ENCODE measurements at places on chromosomes 1 and 21. TPM values are rescaled to one million over a fixed set of nuclear protein-coding genes. Genes with fewer than 3 reads are reported as not detected.

GRCh38 chr1:244165701-244166100 lies 114.6 kb downstream of the ZBTB18 start:
- DNase-seq = no peak

MASP2 gene
- total RNA-seq = not detected

DNA sequence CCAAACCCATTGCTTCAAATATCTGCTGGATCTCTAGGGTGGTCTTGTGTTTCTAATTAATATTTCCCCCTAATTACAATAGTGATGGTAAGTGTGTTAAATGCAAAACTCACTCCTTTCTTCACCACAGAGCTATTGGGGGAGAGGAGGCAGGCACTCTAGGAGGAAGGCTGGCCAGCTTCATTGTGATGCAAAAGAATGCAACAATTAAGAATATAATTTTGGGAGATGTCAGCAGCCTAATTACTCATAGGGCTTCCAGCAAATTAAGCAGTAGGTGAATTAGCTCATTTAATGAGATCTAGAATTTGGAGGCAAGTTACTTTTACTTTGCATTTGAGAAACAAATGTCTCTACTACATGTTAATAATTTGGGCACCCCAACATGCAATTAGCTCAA lies 560.4 kb upstream of the DAB1 start:
- no peak for DNase-seq

LAMC1 gene
- total RNA-seq = 121 TPM

FALEC gene
- total RNA-seq = 0.94 TPM

DNA sequence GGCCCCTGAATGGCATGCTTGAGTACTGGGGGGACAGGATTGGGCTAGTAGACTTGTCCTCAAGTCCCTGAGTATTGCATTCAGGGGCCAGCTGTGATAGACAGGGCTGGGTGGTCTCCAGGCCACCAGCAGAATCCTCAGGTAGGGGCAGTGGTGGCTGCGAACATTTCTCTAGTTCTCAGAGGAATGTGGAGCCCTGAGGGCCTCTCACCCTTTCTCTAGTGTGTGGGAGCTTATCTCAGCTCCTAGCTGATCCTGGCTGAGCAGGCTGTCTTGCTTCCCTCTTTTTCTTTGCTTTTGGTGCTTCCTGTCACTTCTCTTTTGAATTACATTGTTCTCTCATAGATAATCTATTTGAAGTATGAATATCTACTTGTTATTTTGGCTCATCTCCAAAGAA lies 30.0 kb upstream of the PM20D1 start:
- no peak for DNase-seq

DNA sequence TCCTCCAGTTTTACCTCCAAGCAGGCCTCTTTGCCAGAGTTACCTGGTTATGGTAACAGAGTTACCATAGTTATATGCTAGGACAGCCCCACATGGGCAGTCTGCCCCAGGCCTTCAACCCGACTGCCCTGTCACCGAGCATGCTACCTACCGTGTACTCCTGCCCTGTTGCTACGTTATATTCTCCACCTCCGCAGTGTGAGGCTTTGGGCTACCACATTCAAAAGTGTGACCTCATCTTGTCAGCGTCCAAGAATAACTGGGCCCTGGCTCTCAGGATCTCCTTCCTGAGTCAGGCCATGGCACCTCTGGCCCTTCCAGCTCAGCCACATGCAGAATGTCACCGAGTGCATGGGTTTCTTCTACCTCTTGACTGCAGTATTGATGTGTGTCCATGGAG lies 8.9 kb downstream of the MAPKAPK2 start:
- no peak for DNase-seq

DNA sequence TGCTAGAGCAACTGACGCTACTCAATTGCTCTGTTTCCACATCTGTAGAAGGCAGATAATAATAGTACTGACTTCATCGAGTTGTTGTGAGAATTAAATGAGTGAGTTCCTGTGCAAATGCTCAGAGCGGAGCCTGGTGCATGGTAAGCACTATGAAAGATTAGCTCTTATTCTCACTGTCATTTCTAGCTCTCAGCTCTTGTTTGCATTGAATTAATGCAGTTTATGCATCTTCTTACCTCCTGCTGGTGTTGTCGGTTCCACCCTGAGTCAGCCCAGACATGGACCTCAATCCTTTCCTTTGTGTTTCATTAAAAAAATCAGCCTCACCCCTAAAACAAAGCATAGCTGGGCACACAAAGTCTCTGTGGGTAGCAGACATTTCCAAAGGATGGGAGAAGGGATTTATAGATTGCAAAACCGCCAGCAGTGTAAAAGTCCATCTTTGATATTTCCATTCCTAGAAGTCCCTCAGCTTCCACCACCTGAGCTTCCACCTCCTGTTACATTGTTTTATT lies 254.4 kb upstream of the CSF3R start:
- no peak for DNase-seq

GRCh38 chr1:206445911-206446356 lies 24.3 kb upstream of the IKBKE start:
- DNase-seq = no peak
